Endodermal cell (in vitro differentiated cells): ENCODE measurements at places on chromosomes 6 and 20.

DNA sequence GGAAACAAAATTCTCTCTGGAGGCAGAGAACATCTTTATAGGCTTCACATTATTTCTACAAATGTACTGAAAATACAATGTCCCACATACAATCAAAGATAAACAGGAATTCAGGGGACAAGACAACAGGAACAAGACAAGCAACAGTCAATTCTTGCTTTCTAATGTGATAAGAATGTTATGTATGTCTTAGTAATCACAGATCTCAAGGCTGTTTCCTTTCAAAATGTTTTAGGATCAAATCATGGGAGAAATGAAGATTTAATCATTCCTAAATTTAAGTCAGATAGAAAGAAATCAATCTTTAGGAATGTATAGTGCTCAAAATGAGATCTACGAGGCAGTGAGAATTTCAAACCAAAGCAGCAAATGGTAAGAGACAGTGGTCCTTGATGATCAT is 32.1 kb downstream of the NEDD9 start:
- no peak for DNase-seq

DNA sequence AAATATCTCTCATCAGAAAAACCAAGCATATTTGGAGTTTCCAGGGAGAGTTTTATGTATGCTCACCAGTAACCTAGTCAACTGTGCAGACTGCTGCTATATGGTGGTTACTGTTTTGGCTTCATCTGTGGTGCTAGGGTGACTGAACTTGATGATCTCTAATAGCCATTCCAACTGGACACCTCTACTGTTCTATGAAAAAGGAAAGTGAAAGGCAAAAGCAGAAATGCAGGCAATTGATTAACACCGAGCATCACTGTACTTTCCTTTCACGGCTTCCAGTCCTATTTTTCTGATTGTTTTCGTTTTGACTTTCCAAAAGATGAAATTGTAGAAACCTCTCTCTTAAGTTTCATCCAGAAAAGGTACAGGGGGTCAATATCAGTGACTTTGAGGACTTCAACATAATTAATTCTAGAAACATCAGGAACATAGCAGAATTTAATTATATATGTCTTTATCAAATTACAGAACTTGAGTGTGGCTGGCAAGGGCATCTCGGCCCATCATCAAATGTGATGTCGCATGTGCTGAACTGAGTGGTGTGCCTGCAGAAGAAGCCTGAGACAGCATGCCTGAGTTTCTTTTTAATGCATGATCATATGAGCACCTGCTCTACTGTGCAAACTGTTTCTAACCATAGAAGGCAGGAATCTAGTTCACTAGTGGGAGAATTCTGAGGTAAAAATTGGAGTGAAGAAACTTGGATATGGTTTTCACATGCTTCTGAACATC is 464.3 kb upstream of the FLRT3 start:
- DNase-seq = no peak

DNA sequence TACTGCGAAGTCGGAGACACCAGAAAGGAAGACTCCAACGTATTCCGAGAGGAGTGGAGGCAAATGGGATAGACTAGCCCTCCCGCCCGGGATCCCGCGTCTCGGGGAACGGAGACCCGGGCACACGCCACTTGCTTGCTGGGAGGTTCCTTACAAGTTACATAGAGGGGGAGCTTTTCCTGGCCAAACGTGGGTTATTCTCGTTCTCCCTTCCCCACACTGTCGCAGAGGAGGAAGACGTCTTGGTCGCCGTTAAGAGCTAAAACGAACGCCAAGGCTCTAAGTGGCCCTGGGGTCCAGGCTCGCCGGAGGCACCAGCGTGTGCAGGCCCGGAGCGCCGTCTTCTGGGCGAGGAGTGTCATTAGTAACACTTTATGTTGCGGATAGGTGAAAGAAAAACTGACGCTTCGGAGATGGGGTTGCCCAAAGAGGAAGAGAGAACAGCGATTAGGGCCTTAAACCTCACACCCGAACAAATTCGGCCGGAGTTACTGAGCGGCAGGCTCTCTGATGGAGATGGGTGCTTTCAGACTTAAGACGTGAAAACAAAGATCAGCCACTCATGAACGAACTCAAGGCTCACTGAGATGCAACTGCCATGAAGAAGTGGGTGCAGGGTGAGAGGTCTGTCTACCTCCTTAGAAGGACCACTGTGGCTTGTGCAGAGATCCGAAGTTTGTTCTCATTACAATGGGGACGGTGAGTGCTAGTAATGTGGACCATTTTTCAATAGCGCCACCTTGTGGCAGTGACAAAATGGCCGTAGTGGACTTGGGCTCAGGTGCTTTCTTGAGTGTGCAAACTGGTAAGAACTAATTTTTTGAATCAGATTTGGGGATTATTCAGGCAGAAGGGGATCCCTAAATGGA is 11.7 kb upstream of the ZNF311 start:
- peak; percentile 94 for DNase-seq

DNA sequence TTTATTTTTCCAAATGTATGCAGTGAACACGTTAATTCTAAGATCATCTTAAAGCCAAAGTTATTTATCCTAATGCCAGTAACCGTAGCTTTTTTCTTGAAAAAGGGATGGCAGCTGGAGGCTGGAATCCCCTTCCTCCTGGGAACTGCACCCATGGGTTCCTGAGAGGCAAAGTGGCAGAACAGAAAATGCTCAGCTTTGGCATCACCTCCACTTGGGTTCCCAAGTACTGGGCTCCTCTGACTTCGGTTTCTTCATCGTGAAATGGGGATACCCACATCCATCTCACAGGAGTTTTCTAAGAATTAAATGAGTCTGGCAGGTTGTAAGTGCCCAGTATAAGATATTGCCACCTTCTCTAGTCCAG is 6.2 kb upstream of the DDX43 start:
- no peak for DNase-seq

DNA sequence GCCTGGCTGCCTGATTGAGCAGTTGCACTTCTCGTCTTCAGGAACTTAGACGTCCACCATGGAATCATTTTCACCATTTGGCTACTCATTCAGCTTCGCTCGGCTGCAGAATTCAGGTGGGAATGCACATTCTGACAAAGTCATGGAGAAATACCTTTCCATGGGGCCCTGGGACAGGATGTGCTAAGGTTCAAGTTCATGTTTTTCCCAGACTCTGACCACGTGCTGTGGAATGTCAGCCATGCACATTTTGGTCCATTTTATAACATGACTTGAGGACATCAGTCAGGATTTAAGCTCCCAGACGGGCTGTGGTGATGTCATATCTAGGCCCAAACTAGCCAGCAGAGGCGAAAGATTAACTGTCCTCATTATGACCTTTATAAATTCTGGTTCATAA is 205.3 kb downstream of the TBXT start:
- DNase-seq = no peak

DNA sequence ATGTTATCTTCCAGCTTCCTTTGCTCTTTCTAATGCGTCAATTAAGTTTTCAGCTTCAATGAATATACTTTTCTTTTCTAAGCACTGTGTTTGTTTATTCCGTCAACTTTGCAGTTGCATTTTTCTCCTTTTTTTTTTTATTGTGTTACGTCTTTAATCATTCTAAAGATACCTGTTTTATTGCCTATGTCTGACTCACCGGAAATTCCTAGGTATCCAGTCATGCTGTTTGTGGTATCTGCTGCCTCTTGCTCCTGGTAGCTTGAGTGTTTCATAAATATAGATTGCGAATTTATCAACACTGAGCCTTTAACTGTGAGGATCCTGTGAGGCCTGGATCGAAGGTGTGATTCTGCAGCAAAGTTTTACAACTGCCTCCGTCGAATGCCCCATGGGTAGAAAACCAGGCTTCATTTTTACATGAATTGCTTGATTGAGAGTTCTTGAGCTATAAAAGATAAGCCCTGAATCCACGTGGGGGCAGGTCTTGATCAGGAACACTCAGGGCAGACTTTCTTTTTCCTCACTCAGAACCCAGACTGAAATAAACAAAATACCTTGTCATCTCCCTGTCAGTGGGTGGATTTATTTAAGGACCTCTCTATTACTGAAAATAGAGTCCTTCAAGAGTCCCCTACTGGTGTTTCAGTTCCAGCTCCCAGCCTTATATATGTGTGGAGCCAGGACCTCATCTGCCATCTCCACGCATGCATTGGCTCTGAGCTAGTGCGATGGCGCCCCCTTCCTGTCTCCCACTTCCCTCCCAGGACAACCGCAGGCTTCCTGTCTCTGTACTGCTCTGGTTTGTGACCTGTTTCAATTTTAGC is 60.1 kb upstream of the LRRC1 start:
- peak; percentile 89 for DNase-seq

DNA sequence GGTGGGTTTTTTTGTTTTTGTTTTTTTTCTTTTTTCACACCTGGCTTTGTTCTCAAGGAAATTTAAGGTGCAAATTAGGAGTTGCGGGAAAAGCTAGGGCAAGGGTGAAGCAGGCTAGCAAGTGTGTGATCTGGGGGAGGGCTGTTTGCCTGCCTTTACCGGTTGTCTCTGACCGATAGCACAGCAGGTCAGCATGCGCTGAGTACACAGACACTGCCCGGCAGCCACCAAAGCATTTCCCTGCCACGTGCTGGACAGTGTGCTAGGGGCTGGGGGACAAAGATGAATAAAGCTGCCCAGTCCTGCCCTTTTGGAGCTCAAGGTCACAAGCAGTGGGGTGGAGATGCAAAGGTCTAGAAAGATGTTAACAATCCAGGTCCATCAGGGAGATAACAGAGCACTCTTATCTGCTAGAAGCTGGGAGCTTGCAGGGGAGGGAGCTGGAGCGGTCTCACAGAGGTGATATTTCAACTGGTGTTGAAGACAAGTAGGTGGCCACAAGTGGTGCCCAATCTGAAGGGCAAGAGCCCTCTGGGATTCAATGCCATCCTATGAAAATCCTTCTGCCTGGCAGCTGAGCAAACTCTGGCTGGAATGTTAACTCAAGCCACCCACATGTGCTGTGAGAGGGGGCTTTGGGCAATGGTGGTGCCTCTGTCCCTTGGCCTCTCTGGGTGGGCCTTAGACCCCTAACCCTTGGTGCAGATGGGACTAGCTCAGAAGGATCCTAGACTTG is 24.5 kb downstream of the TTBK1 start:
- peak; percentile 84 for DNase-seq

- DNase-seq = no peak
These were observed 31.4 kb downstream of the SNPH start for GRCh38 chr20:1297486-1297885.

DNA sequence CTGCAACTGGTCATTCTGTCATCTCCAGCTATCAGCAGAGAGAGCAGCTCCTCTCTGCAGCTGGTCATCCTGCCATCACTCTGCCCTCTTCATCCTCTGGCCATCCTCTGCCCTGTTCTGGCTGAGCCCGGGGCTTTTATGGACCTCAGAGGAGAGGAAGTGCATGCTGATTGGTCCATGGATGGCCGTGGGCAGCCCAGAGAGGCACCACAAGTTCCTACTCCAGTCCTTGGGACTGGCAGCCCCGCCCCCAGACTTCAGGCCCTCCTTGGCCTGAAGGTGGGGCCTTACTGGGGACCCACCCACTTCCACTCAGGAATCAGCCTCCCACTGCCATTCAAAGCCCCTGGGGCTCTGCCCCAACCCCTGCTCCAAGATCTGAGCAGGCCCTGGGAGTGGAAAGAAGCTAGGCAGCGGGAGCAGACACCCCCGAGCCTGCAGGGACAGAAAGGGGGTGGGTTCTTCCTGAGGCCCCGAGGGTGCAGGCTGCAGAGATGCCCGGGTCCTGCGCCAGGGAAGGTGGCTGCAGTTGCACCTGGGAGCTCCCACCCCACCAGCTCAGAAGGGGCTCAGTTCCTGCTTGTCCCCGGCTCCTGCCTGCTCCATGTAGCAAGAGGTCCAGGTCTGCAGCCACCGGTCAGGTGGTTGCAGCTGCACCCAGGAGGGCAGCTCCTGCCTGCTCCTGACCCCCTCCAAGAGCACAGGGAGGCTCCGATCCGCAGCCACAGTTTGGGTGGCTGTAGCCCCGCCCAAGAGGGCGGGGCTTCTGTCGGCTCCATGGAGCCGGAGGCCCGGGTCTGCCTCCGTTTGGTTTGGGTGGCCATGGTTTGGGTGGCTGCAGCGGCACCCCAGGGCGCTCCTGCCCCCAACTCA is 34.1 kb upstream of the HMGA1 start:
- DNase-seq = peak; percentile 82

DNA sequence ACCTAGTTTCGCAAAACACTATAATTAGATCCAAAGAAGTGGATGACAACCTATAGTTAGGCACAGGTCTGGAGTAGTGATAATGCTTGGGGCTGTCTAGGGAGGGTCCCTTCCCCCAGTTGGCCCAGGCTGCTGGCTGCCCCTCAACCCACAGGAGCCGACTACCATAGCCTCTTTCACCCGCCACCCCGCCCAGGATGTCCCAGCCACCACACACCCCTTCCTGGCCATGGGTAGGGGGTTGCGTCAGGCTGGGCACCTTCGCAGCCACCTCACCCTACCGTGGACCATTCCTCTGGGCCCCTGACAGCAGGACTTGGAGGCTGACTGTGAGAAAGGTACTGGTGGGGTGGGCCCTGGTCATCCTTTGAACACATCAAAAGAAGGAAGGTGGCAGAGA is 8.5 kb downstream of the TFEB start:
- DNase-seq = no peak

DNA sequence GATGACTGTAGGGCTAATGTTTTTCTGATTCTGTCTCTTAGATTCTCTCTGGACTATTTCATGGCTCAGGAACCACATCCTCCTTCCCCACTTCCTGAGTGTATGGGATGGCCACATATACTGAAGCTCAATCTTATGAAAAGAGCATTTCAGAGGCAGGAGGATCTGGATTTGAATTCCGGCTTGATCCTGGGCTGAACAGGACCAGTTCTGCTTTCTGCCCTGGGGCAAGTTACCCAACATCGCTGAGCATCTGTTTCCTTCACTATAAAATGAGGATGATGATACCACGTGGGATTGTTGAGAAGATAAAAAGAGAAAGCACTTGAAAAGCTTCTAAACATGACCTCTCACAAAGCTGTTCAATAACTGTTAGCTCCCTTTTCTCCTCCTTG is 168.4 kb upstream of the TNFAIP3 start:
- no peak for DNase-seq

DNA sequence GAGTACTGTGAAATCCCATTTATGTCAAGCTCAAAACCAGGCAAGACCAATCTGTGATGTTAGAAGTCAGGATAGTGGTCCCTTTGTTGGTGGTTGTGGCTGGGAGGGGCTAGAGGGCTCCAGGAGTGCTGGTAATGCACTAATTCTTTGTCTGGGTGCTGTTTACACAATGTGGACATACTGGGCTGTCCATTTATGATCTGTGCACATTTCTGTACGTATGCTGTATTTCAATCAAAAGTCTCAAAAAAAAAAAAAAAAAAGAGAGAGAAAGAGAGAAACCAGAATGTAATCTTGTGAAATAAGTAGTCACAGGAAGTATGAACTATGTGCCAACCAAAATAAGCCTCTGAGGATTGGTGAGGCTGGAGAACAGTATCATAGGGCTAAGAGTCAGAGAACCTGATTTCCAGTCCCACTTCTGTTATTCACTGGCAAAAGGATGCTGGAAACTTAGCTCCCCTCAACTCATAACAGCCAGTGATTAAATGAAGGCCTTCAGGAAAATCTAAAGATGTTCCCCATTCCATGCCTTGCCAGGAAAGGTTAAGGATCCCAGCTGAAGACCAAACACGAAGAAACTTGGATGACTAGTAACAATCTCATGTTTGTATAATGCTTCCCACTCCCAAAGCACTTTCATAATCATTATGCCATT is 19.6 kb upstream of the TRAM2 start:
- no peak for DNase-seq

- no peak for DNase-seq
These were observed 13.3 kb downstream of the MAFB start for GRCh38 chr20:40675599-40676221.

- no peak for DNase-seq
These were observed 2.9 kb upstream of the BCAS1 start for GRCh38 chr20:54073288-54073687.
